ENCODE measurements at places on chromosomes 7 and 10.

DNA sequence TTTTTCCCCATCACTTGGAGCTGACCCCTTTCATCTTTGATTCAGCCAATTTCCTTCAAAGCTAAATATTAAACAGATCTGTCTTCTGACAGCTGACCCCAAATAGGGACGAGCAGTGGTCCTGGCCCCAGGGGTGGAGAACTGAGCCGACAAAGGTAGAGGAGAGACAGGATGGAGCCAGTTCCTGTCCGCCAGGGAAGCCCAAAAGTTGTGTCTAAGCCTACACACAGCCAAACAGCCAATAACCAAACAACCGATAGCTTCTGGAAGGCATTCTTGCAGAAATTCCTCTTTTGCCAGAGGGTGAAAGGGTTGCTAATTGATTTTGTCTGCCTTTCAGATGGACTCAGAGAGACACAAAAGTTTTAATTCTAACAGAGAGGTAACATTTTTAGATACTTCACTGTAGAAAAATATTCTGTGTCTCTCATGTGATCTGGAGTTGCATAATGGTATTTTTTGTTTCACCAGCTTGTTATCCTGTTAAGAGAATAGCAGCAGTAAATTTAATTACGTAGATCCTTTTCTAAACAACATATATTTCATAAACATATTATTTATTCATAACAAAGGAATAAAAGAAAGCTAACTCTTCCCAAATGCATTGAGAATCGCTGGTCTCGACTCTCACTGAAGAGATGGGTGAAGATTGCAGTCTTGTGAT, 161.7 kb upstream of the LYZL1 start:
- no peaks in the 10 kb centered on the region for H3K36me3 ChIP-seq
- H3K4me1 ChIP-seq: no peaks in the 10 kb centered on the region
- no peak overlapping the region for H3K4me3 ChIP-seq
- no peak for DNase-seq

DNA sequence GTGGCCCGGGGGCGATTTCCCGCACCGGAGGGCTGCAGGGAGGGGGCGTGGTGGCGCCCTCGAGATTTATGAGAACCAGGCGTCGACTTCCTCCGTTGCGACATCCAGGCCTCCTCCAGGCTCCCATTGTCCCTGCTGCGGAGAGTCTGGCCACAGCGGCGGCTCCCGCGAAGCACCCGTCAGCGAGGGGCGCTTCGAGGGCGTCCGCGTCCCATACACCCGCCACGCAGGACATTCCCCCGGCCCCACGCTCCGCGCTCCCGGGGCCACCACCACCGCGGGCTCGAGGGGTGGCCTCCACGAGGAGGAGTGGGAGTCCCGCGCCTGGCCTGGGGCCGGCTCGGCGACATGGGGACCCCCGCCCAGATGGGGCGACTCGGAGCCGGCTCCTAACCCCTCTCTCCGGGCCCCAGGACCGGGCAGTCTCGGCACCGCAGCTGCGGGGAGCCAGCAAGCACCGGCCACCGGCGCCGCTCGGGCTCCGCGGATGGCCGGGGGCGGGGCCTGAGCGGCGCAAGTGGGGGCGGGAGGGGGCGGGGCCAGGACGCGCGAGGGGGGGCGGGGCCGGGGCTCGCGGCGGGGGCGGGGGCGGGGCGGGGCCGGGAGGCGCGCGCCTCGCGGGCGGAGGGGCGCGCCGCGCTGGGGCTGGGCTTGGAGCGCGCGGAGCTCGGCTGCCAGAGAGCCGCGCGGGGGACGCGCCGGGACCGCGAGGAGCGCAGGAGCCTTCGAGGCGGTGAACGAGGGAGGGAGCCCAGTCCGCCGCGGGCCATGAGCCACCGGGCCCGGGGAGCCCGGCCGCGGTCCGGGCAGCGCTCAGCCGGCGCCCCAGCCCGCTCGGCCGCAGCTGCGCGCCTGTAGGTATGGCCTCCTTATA, at the start of gene SH2B2:
SH2B2 (plus strand) TSS at position 632 of the 874 bp plus-strand sequence. CDS start 13,683 bp downstream, outside the sequence.
- peaks cover 26% of the 10 kb centered on the region for H3K4me1 ChIP-seq
- H3K27ac ChIP-seq: peak within 1 kb of the TSS; percentile 68
- H3K36me3 ChIP-seq: no peaks in the 10 kb centered on the region
- peak; percentile 85 for DNase-seq
- no peaks in the 10 kb centered on the region for H3K27me3 ChIP-seq

GRCh38 chr10:45432700-45433472, 58.9 kb downstream of the ALOX5 start:
- no peaks in the 10 kb centered on the region for H3K36me3 ChIP-seq
- DNase-seq: no peak
- no peak overlapping the region for H3K27ac ChIP-seq
- H3K27me3 ChIP-seq: no peaks in the 10 kb centered on the region
- no peak overlapping the region for H3K4me3 ChIP-seq

GRCh38 chr10:100319707-100320402, 10.2 kb downstream of the PKD2L1 start:
- no peak for DNase-seq
- no peaks in the 10 kb centered on the region for H3K4me1 ChIP-seq
- peaks cover 59% of the 10 kb centered on the region for H3K27me3 ChIP-seq
- H3K36me3 ChIP-seq: no peaks in the 10 kb centered on the region
- H3K4me3 ChIP-seq: no peak overlapping the region
- H3K27ac ChIP-seq: no peak overlapping the region

GRCh38 chr7:101792051-101792681, 25.3 kb upstream of the CUX1 start:
- no peak overlapping the region for H3K27ac ChIP-seq
- H3K4me3 ChIP-seq: no peak overlapping the region
- H3K36me3 ChIP-seq: no peaks in the 10 kb centered on the region
- no peaks in the 10 kb centered on the region for H3K27me3 ChIP-seq
- DNase-seq: peak; percentile 62

DNA sequence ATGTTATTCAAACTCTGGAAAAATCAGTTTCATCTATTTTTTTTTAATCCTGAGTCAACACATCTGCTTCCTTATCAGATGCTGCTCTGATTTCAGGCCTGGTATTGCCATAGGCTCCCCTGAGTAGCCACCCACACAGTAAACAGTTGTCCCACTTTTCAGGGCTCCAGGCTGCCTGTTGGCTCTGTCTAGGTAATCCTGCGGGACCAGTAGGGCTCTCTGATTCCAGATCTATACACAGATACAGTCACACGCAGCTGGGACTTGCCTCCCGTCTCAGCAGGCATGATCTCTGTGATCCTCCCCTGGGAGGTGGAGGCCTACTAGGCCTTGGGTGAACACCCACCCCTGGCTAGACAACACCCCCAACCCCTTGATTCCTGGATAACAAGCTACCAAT, 206.1 kb downstream of the CREB5 start:
- H3K27ac ChIP-seq: no peak overlapping the region
- no peaks in the 10 kb centered on the region for H3K27me3 ChIP-seq
- H3K4me1 ChIP-seq: peaks cover 34% of the 10 kb centered on the region
- no peaks in the 10 kb centered on the region for H3K36me3 ChIP-seq
- H3K4me3 ChIP-seq: no peak overlapping the region

- H3K4me1 ChIP-seq: no peaks in the 10 kb centered on the region
- no peaks in the 10 kb centered on the region for H3K36me3 ChIP-seq
- H3K4me3 ChIP-seq: no peak overlapping the region
- DNase-seq: no peak
- H3K27me3 ChIP-seq: peaks cover 15% of the 10 kb centered on the region
- no peak overlapping the region for H3K27ac ChIP-seq
Measured at GRCh38 chr7:1384113-1384415, 75.2 kb downstream of the MICALL2 start.

- H3K27ac ChIP-seq: peak overlapping the region; percentile 98
- no peaks in the 10 kb centered on the region for H3K27me3 ChIP-seq
- H3K36me3 ChIP-seq: no peaks in the 10 kb centered on the region
- peak overlapping the region; percentile 88 for H3K4me3 ChIP-seq
Measured at GRCh38 chr10:33336582-33337325, 2.3 kb upstream of the NRP1 start.

DNA sequence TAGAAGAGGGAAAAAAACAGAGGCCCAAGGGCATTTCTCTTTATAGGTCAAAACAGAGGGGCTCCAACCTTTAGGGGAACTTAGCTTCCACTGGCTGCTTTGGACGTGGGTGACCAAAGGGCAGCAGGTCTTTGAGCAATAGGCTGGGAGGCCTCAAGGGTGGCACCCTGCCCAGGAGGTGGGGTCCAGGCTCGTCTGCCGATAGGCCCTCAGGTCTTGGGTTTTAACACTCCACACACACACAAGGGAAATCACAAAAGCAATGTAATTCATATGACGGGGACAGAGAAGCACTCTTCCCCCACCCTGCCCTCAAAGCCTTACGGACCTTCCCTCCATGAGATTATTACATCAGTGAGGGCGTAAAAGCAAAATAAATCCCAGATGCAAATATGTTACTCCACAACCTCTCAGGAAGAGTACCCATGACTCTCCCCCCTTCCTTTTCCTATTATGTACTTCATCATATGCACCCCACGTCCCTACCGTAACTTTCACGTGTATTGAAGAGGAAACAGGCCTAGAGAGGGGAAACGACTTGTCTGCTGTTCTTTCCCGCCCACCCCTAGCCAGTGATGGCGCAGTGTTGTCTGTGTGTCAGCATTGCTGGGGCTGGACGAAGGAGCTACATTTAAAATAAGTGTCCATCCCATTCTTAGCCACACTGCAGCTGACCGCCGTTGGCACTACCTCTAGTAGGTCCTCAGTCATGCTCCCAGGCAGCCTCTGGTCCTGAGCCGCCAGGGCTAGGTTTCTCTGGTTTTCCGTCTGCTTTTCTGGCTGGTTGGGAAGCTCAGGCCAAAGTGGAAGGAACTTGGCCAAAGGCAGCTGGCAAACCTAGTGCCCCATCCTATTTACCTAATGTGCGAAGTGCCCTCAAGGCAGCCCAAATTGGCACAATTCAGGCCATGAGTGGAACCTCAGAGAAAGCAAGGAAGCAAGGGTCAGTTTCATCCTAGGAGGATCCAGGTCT, 2.1 kb downstream of the PCBD1 start:
- peaks cover 21% of the 10 kb centered on the region for H3K36me3 ChIP-seq
- no peaks in the 10 kb centered on the region for H3K27me3 ChIP-seq
- no peak overlapping the region for H3K4me3 ChIP-seq
- peaks cover 26% of the 10 kb centered on the region for H3K4me1 ChIP-seq
- no peak for DNase-seq

- no peaks in the 10 kb centered on the region for H3K27me3 ChIP-seq
- no peak overlapping the region for H3K27ac ChIP-seq
- no peak for DNase-seq
- no peaks in the 10 kb centered on the region for H3K36me3 ChIP-seq
- H3K4me1 ChIP-seq: no peaks in the 10 kb centered on the region
- no peak overlapping the region for H3K4me3 ChIP-seq
Measured at GRCh38 chr7:146414373-146414772, 297.8 kb downstream of the CNTNAP2 start.
